Stimulated activated CD4-positive, alpha-beta T cell treated with anti-CD3 and anti-CD28 coated beads, Interleukin-2, amount 100 ng/mL, for 24 hours (primary cell): ENCODE measurements at places on chromosomes 3 and 15.
A peak's percentile ranks its signal among the peaks of the same experiment; 100 is the strongest.

- DNase-seq, result no peak
Observed at GRCh38 chr3:148598619-148599018, 99.1 kb upstream of the AGTR1 start.

- no peak for DNase-seq
Observed at GRCh38 chr3:42270561-42270960, 4.6 kb upstream of the CCK start.

- peak; percentile 45 for DNase-seq
Observed at GRCh38 chr15:85044251-85044853, 62.7 kb downstream of the PDE8A start.

GRCh38 chr15:98719137-98719740, 70.9 kb downstream of the IGF1R start:
- DNase-seq, result no peak

DNA sequence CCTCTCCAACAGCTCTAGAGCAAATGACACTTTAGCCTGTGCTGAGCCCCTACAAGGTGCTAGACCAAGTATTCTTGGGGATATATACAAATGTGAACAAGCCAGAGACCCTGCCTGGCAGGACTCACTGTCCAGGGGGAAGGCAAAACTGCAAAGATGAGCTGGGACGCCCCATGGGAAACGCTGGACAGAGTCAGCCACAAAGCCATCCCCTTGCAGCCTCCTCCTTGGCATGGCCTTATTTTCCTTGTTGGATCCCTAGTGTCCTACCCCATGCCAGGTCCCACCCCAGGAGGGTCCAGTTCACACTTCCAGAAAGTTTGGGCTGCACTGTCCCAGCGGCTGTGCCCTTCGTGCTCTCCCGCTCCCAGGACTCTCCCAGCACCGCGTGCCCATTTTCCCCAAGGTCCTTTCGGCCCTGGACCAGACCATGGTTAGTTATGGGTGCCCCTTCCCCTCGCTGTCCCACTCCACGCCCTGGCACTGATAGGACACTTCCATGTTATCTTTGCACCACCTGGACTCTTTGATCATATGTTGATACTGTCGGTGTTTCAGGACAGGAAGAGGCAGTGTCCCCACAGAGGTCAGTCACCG, 5.8 kb upstream of the NRROS start:
- no peak for DNase-seq

DNA sequence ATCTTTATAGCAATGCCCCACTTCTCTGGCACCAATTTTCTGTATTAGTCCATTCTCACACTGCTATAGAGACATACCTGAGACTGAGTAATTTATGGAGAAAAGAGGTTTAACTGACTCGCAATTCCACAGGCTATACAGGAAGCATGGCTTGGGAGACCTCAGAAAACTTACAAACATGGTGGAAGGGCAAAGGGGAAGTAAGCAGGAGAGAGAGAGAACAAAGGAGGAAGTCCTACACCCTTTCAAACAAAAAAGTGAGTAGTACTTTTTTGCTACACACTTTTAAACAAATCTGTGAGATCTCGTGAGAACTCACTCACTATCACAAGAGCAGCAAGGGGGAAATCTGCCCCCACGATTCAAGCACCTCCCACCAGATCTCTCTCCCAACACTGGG, 67.8 kb upstream of the ZBED2 start:
- no peak for DNase-seq

GRCh38 chr3:9876991-9877390, 3.1 kb downstream of the CIDEC start:
- no peak for DNase-seq

DNA sequence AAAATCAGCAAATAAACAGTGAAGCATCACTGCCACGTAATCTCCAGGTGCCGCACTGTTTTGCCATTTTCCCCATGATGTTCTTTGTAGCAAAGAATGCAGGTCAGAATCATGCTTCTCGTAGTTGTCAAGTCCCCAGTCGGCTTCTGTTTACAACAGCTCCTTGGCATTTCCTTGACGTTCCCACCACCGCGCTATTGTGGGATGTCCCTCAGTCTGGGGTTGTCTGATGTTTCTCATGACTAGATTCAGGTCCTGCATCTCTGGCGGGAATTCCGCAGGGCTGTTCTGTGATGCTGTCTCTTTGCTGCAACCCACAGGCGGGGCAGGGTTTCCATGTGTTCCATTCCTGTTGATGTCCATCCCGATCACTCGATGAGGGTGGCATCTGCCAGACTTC, 117.9 kb upstream of the SMAD3 start:
- DNase-seq, result no peak

- DNase-seq, result no peak
Observed at GRCh38 chr3:95613993-95614392, 1200.4 kb upstream of the EPHA6 start.

DNA sequence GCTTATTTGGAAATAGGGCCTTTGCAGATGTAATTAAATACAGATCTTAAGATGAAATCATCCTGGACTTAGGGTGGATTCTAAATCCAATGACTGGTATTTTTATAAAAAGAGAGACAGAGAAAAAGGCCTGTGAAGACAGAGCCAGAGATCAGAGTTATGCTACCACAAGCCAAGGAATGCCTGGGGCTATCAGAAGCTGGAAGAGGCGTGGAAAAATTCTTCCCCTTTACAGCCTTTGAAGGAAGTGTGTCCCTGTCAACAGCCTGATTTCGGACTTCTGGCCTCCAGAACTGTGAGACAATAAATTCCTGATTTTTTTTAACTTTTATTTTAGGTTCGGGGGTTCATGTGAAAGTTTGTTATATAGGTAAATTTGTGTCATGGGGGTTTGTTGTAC, 154.1 kb upstream of the CADPS start:
- no peak for DNase-seq

GRCh38 chr15:71639471-71639870, 170.9 kb upstream of the NR2E3 start:
- DNase-seq, result no peak

DNA sequence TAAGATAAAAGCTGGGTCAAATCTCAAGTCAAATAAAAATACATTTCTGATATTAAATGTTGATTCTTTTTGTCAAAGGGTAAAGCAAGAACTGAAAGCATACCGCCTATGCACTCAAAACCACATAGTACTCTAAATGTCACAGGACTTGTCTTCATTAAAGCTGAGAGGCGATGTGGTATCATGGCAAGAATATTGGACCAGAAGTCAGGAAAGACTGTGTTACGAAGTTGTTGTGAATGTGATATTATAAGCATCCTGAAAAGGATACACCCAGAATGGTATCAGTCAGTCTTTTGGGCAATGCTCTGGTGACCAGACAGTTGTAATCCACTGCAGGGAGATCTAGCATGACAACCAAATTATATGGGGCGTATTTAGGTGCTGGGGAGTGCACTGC, 33.8 kb downstream of the TIGIT start:
- DNase-seq, result no peak

GRCh38 chr3:71370467-71370866, 213.1 kb downstream of the FOXP1 start:
- DNase-seq, result no peak

GRCh38 chr3:134929976-134930375, 134.9 kb downstream of the EPHB1 start:
- no peak for DNase-seq

GRCh38 chr3:28667646-28668621, 319.3 kb upstream of the AZI2 start:
- DNase-seq, result peak; percentile 46

DNA sequence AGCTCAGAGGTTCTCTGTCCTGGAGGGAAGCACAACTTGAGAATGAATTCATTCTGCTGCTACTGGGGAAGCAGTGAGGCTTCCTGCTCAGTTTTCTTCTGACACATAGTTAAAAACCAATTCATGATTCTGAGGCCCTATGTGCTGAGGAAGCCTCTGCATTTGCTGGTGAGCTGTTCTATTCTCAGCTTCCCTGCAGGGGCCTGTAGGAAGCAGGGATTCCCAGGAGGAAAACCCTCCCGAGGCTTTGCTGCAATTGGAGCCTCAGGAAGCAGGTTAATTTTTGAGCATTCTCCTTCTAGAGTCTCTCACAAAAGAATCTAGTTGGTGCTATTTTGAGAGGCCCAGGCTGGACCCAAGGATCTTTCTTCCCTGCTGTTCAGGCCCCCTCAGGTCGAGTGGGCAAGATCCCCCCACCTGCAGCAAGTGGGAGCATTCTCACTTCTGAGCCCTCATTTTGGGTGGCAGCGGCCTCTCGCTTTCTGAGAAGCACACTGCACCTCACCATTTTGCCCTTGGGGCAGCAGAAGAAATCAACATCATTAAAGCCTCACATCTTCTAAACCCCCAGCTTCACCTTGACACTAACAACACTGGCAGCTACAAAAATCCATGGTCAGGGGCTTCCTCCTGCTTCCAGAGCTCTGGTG, 197.5 kb upstream of the TSC22D2 start:
- DNase-seq, result no peak

DNA sequence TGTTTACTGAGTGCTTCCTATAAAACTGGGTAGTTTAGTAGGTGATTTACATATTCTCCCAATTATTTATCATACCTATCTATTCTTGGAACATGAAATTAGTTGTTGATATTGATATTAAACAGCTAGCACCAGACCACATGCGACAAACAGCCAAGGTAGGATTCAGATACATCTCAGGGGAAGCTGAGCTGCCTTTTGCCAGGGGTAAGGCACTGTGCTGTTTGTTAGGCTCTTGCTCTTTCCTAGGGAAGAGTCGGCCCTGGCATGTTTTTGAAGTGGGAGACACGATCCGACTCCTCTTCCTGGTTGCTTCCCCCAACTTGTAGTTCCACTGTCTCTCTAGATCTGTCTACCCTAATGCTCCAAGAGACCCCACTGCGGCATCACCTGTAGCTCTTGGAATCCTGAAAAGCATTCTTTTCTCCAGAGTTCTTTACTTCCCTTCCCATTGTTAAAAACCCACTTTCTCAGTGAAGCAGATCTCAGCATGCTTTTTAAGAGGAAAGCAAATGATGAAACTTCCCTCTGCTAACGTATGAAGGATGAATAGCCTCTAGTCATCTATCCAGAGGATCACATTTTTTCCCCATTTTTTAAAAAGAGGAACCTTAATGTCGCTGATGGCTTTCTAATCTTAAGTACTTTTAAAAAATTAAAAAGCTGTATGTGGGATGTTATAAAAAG, 138.4 kb downstream of the GHSR start:
- no peak for DNase-seq

- no peak for DNase-seq
Observed at GRCh38 chr3:186596568-186597287, 16.1 kb upstream of the AHSG start.

DNA sequence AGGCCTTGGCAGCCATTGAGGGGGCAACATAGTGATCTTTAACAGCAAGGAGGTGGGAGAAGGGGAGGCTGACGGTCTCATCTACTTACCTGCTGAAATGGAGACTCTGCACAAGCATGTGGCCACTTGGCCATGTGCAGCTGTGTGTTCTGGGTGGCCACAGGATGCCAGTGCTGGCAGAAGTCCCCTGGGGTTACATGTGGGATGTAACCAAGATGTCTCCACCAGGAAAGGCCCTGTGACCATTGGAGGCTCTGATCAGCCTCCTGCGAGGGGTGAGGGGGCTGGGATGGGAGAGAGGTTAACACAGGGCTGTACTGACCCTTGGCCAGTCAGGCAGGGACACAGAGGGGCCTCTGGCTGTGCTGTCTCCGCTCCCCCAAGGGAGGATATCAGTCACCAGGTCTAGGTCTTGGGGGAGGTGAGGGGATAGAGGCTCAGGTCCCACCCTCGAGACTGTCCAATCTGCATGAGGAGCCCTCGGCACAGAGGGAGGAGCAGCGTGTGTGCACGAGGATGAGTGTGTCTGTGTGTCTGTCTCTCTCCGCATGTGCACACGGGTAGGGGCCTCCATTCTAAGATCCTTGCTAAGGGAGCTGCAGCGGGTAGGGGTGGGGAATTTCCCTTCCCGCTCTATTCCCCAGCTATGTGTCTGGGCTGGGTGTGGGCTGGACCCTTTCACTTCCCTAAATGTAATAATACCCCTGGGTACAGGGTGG, 19.5 kb downstream of the PRKCD start:
- no peak for DNase-seq

DNA sequence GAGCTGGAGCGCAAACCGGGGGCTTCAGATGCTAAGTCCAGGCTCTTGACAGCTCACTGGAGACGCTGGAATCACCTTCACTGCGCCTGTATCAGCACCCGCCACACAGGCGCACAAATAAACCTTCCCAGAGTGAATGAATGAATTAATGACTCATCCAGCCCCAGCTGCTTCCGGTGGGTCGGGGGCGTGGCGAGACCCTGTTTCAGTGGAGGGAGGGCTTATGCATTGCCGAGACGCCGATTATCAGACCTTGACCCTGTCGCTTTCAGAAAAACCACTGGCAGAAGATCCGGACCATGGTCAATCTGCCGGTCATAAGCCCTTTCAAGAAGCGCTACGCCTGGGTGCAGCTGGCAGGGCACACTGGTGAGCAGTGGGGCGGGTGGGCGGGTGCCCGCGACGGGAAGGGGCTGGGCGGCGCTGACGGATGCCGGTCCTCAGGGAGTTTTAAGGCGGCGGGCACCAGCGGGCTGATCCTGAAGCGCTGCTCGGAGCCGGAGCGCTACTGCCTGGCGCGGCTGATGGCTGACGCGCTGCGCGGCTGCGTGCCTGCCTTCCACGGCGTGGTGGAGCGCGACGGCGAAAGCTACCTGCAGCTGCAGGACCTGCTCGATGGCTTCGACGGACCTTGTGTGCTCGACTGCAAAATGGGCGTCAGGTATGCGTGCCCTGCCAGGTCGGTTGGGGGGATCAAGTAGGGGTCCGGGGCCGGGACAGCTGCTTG, 7.7 kb downstream of the ITPKA start:
- no peak for DNase-seq

DNA sequence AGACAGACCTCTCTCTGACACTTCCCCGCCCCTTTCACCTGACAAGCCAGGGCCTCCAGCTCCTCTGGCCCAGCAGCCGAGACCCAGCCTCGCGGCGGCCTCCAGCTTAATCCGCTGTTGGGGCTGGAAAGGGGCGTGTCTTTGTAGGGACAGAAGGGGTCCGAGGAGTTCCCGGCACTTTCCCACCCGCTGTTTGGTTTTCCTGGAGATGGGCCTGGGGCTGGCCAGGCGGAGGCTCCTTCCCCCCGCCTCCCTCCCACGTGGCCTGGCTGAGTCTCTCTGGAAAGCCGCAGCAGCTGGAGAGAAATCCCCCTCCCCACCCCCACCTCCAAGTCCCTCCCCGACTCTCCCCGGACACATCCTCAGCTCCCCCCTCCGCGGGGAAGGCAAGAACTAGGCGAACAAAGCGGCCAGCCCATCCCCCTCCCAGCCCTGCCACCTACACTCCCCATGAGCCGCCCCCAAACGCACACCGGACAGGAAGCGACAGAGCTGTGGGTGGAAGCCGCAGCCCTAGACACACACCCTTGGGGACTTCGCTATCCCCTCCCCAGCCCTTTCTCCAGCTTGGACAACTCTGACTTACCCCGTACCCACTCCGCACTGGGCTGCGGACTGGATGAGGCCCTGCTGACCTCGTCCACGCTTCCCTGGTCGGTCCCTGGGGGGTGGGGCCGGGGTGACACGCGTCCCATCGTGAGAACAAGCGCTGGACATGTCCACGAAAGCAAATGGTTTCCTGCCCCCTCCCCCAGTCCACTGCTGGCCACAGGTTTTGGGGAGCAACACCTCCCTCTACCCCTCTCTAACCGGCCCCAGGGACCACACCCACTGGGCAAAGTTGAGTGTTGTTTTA, 1.2 kb downstream of the IGDCC4 start:
- peak; percentile 26 for DNase-seq
